ENCODE measurements at places on chromosomes 2 and 18. TPM values are rescaled to one million over a fixed set of nuclear protein-coding genes. Genes with fewer than 3 reads are reported as not detected.
A peak's percentile ranks its signal among the peaks of the same experiment; 100 is the strongest.

CPLX4 gene
- not detected for total RNA-seq

CD207 gene
- not detected for total RNA-seq

DNA sequence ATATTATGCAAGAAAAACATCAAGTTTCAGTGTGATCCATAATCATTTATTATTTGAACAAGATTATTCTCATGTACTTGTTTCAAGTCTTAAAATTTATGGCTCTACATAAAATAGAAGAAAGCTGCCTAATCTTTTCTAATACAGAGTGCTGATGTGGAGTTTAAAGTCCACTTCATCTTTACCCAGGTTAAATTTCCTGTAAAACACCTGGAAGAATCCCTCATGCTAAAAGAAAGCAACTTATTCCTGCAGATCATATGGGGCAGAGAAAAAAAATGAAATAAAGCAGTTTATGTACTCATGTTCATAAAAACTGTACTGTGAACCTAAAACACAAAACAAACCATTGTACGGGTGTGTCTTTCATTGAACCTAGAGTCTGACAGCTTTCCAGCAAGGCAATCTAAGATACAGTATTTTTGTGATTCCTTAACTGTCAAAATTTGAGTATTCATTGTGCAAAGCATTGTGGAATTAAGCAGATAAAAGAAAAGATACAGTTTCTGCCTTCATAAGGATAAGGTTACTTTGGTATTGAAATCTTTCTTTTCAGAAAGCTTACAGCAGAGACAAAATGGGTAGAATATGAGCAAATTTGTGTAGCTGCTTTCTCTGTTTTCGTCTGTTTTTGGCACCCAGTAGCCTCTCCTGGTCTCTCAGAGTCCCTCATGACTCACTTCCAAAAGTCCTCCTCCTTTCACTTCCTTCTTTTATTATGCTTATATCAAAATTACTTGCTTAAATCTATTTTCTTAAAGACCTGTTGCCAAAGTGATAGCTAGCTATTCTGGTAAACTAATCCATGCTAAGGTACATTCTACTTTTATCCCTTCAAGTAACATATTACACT, 26.9 kb upstream of the GLS start:
- no peaks in the 10 kb centered on the region for H3K4me1 ChIP-seq
- no peak overlapping the region for H3K4me3 ChIP-seq
- H3K27ac ChIP-seq, result no peak overlapping the region

PRSS56 gene
- not detected for total RNA-seq

GRCh38 chr2:11681722-11682589, 12.0 kb upstream of the NTSR2 start:
- H3K36me3 ChIP-seq, result no peaks in the 10 kb centered on the region
- peaks cover 26% of the 10 kb centered on the region for H3K27me3 ChIP-seq
- H3K4me3 ChIP-seq, result no peak overlapping the region
- DNase-seq, result peak; percentile 66
